Right cardiac atrium (tissue), 5 donors: ENCODE measurements at places on chromosomes 6 and 20. TPM values are rescaled to one million over a fixed set of nuclear protein-coding genes. Genes with fewer than 3 reads are reported as not detected.

TUBB1 gene
- 0.11 TPM for total RNA-seq

TINAG gene
- 0.26 TPM for total RNA-seq

GLYATL3 gene
- not detected for total RNA-seq

- no peak for DNase-seq
Measured at GRCh38 chr6:170234419-170234818, 56.5 kb downstream of the DLL1 start.

UBE3D gene
- total RNA-seq: 4.1 TPM

- DNase-seq: no peak
Measured at GRCh38 chr20:61673152-61673847, 392.4 kb downstream of the TAF4 start.

DNA sequence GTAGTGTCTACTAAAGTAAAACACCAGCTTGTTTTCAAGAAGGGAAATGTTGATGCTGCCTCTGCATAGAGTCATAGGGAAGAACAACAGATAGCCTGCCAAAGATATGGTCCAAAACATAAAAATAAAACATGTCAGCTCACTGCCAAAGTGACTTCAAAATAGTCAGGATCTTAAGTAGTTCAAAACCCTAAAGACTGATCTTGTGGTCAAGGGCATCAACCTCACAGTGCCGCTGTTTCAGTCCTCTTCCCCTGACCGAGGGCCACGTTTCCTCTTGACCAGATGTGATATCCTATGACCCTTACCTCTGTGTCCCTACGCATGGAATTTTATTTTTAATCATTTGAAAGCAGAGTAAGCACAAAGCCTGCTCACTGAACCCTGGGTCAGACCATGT lies 104.2 kb upstream of the CNKSR3 start:
- DNase-seq: no peak

GRCh38 chr6:42440027-42440426 lies 11.7 kb downstream of the TRERF1 start:
- DNase-seq: no peak

DNA sequence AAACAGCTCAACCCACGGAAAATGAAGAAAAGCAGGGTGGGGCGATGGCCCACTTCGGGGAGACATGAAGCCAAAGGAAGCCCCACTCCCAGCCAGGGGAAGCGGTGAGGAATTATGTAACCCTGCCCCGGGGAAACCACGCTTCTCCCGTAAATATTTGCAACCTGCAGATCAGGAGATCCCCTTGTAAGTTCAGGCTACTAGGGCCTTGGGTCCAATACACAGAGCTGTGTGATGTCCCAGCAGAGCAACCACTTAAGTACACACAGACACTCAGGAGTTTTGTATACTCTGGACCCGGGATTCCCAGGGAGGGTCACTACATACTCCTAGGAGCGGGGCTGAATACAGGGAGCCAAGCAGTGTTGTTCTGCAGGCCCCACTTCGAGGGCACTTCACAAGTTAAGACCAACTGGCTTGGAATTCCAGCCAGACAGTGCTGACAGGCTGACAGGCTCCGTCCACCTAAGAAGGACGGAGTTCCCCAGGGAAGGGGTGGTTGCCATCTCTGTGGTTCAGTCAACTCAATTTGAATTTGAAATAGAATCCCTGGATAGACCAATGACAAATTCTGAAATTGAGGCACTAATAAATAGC lies 301.4 kb upstream of the THEMIS start:
- no peak for DNase-seq

SRMS gene
- not detected for total RNA-seq

GPX5 gene
- not detected for total RNA-seq
